ENCODE measurements at places on chromosomes 3 and 15.
A peak's percentile ranks its signal among the peaks of the same experiment; 100 is the strongest.

DNA sequence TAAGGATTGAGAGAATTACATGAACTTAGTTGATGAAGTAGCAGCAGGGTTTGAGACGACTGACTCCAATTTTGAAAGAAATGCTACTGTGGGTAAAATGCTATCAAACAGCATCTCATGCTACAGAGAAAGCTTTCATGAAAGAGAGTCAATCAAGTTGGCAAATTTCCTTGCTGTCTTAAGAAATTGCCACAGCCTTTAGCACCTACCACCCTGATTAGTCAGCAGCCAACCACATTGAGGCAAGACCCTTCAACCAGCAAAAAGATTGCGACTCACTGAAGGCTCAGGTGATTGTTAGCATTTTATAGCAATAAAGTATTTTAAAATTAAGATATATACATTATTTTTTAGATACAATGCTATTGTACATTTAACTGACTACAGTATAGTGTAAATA is 80.9 kb downstream of the RAP2B start:
- DNase-seq: no peak

- DNase-seq: no peak
Observed at GRCh38 chr3:16028604-16029003, 145.9 kb upstream of the GALNT15 start.

- no peak for DNase-seq
Observed at GRCh38 chr3:50815844-50816243, 141.1 kb downstream of the DOCK3 start.

DNA sequence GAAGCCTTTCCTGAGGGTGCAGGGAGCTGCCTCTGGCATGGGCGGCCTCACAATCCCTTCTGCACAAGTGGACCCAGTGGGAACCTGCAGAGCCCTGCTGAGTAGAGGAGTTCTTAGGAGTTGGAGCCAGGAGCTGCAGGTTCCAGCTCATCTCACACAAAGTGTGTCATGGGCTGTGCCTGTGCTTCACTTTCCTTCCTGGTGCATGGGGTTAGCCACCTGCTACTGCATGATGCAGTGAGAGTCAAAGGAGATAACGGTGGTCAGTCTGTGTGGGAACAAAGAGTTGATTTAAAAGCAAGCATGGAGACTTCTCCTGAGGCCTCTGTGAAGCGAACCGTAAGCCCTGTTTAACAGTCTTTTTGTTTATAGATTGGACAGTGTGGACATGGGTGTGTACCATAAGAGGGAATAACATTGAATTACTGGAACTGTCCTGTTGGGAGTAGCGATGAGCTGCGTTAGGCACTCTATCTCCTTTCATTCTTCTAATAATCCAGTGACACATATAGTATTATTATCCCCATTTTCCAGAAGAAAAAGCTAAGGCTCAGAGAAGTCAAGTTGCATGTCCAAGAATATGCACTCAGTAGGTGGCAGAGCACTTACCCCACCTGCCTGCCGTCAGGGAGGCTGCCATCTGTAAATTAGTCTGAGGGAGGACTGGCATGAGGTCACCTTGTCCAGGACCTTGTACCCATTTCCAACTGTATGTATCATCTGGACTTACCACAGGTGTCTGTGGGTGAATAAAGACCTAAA is 68.7 kb upstream of the PRR23C start:
- DNase-seq: no peak

GRCh38 chr15:59570315-59570714 is 41.3 kb upstream of the GCNT3 start:
- DNase-seq: no peak

DNA sequence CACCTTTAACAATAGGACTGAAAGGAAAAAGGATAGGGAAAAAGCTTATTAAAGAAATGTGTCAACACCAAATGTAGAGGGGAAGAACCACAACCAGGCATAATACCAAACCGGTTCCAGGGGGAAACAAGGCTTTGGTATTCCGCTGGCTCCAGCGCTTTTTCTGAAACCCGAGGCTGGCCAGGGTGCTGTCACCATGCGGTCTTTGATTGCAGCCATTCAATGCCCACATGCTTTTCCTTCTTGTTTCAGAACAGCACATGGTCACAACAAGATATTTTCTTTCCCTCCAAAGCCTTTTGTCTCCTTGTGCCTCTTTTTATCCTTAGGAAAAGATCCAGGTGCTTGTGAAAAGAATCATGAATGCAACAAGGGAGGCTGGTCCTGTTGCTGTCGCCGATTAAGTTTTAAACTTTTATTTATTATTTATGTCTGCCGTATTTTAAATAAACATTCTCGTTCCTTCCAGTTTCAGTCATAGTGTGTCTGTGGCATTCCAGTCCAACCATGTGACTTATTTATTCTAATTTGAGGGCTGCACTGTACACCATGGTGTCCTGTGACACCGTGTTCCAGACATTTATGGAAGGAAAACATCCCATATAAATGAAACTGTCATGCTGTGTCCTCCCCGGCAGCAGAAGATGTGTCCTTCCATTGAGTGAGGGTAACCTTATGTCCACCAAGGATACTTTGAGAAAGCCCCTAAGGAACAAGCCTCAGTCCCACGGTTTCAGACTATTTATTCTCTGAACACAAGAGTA is 41.1 kb downstream of the CCK start:
- DNase-seq: no peak

- no peak for DNase-seq
Observed at GRCh38 chr15:79397269-79397910, 34.7 kb upstream of the MINAR1 start.

DNA sequence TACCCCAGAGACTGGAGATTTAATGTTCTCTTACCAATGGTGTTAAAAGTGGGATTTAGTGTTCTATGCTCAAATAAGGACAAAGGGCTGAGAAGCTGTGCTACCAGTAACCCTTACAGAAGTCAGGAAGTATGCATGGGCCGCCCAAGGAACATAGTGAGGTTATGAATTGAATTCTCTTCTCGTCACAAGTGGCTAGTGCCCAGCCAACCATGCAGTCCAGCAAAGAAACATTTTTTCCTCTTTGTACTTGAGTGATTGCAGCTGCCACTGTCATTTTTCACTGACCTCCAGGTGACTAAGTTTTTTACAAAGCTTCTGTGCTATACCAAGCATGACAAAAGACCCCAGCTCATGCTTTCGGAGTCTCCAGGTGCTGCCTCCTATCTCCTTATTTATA is 110.6 kb upstream of the DCBLD2 start:
- no peak for DNase-seq

- no peak for DNase-seq
Observed at GRCh38 chr3:101123081-101123480, 129.9 kb upstream of the ABI3BP start.

GRCh38 chr3:37467761-37468160 is 293.4 kb upstream of the LRRFIP2 start:
- DNase-seq: no peak

- no peak for DNase-seq
Observed at GRCh38 chr15:48572823-48573222, 72.7 kb downstream of the FBN1 start.

GRCh38 chr15:48682942-48683651 is 37.6 kb upstream of the FBN1 start:
- no peak for DNase-seq

DNA sequence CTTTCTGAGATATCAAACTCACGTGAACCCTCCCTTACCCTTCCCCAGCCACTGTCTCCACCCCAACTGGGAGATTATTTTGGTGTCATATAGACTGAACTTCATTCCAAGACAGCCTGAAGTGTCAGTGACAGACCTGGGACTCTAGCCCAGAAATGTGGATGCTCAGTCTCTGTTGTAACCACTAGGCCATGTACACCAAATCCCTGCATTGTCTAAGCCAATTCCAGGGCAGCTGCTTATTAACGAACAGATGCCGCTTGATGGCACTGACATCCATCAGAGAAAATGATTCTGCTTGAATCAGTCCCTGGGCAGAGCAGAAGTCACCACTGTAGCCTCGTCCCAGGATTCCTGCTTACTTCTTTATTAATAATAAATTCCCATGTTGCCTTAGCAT is 305.5 kb downstream of the GRM7 start:
- DNase-seq: no peak

GRCh38 chr3:53171827-53172505 is 11.0 kb downstream of the PRKCD start:
- no peak for DNase-seq

GRCh38 chr15:23648920-23649515 is 1.4 kb upstream of the MAGEL2 start:
- DNase-seq: peak; percentile 30

DNA sequence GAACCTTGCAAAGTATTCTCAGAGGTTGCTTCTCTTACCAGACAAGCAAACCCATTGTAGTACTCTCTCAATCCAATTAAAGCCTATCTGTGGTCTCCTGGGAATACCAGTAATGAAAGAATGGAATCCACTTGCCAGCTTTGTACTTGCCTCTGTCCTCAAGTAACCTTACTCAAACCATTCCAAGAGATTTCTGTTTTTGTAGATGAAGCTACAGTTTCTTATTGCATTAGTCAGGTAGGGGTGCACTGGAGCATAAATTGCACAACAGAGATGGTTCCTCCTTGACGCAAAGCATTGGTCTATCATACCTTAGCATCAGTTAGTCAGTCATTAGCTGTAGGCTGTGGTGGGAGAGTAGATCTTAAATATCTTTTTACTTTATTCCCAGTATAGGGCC is 52.9 kb downstream of the BTLA start:
- no peak for DNase-seq

DNA sequence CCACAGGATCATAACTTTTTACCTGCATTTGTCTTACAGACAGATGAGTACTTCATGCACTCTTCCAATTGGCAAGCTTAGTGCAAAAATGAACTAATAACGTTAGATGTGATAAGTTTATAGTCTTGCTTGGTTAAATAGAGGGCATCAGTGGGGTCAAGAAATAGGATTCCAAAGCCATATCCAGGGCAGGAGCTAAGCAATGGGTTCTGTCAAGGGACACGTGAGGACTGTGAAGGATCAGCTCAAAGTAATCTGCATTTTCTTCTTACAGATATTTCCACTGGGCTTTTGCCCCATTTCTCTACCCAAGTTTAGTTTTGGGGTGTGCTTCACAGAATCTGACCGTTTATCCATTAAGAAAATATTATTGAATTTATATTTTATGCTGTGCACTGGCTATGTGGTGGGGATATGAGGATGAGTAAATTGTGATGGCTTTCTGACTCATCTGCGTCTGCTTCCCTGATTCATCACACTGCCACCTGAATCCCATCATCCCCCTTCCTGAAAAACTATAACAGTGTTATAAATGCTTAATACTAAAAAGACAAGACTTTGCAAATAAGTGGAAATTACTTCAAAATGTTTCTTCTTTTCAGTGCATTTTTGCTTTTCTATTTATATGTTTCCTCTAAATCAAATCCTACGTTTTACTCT is 17.5 kb downstream of the PPP2R3A start:
- DNase-seq: no peak

DNA sequence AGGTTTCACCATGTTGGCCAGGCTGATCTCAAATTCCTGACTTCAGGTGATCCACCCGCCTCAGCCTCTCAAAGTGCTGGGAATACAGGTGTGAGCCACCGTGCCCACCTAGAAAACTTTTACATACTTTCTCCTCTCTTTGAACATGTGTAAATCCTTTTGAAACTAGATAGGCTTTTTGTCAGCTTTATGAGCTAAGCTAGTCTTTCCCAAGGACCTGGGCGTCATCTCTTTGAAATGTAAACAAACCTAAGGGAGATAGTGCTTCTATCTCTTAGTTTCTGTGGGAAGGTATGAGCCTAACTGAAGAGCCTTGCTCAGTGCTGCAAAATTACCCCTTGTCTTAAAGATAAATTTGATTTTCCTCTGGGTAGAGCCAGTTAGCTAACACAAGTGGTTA is 4.8 kb downstream of the CX3CR1 start:
- no peak for DNase-seq

DNA sequence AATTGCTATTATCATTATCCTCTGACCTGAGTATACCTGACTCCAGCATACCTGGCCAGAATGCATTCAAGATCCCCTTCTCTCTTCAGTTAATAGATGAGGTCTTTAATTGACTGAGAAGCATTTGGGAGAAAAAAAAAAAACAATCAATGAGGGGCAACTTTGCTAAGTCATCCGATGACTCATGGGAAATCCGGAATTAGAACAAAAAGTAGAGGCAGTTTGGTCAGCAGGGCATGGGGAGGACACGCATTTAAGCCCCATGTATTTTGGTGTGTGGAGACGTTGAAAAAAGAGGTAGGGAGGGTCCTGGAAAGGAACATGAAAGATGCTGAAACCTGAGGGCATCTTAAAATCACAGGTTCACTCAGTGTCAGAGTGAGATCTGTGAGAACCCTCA is 256.2 kb downstream of the RORA start:
- no peak for DNase-seq

GRCh38 chr3:13042127-13042701 is 31.0 kb downstream of the IQSEC1 start:
- DNase-seq: no peak

- DNase-seq: no peak
Observed at GRCh38 chr15:79433276-79433990, 1.3 kb downstream of the MINAR1 start.

DNA sequence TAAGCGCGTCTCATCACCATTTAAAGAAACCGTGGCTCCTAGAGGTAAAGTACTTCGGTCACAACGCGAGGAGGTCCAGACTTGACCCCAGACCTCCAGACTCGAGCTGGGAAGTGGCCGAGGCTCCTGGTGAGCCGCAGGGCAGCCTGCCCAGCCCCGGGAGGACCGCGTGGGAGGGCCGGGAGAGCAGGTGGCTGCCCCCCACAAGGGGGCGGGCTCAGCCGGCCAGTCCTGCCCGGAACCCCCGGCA is at the start of gene SLC27A2:
Gene SLC27A2 (plus strand): TSS at position 228 of the 250 bp plus-strand sequence. CDS start 232 bp downstream, outside the sequence.
- no peak for DNase-seq

GRCh38 chr3:78116874-78117273 is 1077.0 kb downstream of the ROBO2 start:
- DNase-seq: no peak

GRCh38 chr3:157501863-157502262 is 1.4 kb downstream of the VEPH1 start:
- no peak for DNase-seq

DNA sequence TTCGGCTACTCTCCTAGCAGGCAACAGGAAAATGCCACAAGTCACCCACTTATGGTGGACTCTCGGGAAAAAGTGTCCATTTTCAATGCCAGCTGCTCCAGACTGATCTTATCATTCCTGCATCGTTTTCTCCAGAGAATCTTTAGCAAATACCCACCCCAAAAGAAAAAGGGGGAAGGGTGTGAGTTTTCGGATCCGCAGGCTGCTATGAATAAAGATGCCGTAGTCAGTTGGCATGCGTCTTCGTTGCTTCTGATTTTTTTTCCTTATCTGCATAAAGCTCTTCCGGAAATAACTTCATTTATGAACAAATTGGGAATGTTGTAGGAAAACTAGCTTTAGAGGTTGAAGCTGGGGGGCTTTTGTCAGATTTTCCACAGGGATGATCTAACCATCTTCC is 22.4 kb upstream of the VILL start:
- no peak for DNase-seq

GRCh38 chr3:111593666-111594065 is 1.5 kb downstream of the ZBED2 start:
- DNase-seq: no peak

- DNase-seq: no peak
Observed at GRCh38 chr3:133901083-133901482, 5.4 kb upstream of the RAB6B start.

- no peak for DNase-seq
Observed at GRCh38 chr15:51771773-51772172, 20.4 kb downstream of the TMOD2 start.
